ENCODE measurements at places on chromosomes 11 and 22. TPM values are rescaled to one million over a fixed set of nuclear protein-coding genes. Genes with fewer than 3 reads are reported as not detected.

The LRRN4CL gene
- total RNA-seq, result 33.0 TPM

The CARD16 gene
- total RNA-seq, result 27.0 TPM

The OR2AG2 gene
- 0.17 TPM for total RNA-seq

The DSCAML1 gene
- not detected for total RNA-seq

The TNNT3 gene
- total RNA-seq, result 11.4 TPM

The MS4A3 gene
- not detected for total RNA-seq

The CTSC gene
- total RNA-seq, result 115 TPM

The SLC37A2 gene
- total RNA-seq, result 59.7 TPM

The C1QTNF4 gene
- total RNA-seq, result 1.5 TPM

The C11orf97 gene
- total RNA-seq, result not detected

The FAM83F gene
- 2.6 TPM for total RNA-seq

The CNTF gene
- 0.88 TPM for total RNA-seq

The GSTT2 gene
- not detected for total RNA-seq

The FIBIN gene
- 20.4 TPM for total RNA-seq

The MRGPRE gene
- not detected for total RNA-seq

The ZNF280A gene
- not detected for total RNA-seq

The NAV2 gene
- total RNA-seq, result 24.5 TPM

The TNRC6B gene
- 37.0 TPM for total RNA-seq
